ENCODE measurements at places on chromosomes 11 and 22.

DNA sequence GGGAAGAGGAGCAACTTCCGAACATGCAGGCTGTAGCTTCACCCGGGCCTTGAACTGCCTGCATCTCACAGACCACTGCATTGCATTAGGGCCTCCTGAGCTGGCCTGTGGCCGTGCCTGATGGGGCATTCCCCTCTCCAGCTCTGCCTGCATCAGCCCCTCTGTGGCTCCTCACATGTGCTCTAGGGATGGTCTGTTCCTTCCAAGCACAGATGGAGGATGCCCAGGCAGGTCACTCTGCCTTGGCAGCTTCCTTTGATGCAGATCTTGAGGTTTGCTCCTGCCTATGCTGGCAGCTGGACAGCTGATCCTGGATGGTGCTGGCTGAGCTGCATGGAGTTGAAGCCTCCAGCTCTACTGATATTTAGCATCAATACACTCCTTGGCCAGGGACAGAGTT lies 28.5 kb downstream of the AMPD3 start:
- DNase-seq, result no peak

- no peak for DNase-seq
Observed at GRCh38 chr11:2835296-2835695, 50.3 kb downstream of the CDKN1C start.

DNA sequence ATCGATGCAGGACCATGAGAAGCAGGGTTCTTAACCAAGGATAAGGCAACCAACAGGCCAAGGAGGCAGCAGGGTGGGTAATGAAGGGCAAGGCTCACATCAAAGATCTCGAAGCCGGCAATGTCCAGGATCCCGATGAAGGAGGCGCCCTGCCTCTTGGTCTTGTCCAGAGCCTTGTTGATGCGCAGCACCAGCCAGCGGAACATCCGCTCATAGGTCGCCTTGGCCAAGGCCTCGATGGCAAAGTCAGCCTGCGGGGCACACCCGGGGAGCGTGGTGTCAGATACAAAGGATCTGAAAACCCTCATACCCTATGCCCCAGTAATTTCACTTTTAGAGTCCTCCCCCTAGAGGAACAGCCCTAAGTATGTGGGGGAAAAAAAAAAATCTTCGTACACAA lies 63.5 kb downstream of the APOL1 start:
- DNase-seq, result no peak

- no peak for DNase-seq
Observed at GRCh38 chr11:63517156-63517555, 11.3 kb downstream of the LGALS12 start.

DNA sequence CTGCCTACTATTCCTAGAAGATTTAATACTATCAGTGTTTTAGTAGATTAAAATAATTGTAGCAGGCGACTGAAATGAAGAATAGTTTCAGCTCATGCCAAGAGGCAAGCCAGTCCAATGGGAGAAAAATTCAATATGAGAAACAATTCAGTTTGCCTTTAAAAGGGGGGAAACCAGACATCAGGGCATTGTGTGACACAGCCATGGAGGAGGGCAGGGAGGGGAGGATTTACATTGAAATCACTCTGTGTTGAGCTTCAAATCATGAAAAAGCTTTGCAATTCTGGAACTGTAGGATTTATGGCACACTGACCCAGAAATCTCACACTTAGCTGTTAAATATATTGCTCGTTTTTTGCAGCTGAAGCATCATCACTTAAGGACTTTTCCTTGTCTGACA lies 4.6 kb downstream of the SLC1A2 start:
- no peak for DNase-seq

DNA sequence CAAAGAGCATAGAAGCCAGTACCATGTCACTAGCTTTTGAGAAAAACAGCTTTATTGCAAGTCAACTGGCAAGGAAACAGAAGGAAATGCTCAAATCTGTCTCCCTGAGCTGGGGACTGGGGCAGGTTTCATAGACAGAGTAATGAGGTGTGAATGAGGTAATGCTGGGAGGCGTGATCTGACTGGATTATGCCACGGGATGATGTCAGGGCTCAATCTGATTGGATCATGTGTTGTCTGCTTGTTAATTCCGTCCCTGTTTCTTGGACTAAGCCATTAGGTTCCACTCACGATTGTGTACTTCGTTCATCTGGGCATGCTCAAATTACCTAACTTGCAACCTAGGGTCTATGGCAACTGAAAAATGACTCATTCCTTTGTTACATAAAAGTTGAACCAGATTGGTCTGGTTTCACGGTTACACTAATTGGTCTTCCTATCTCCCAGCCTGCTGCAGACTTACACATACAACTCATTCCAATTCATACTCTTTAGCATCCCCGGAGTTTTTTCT lies 20.2 kb upstream of the OR10A5 start:
- no peak for DNase-seq

DNA sequence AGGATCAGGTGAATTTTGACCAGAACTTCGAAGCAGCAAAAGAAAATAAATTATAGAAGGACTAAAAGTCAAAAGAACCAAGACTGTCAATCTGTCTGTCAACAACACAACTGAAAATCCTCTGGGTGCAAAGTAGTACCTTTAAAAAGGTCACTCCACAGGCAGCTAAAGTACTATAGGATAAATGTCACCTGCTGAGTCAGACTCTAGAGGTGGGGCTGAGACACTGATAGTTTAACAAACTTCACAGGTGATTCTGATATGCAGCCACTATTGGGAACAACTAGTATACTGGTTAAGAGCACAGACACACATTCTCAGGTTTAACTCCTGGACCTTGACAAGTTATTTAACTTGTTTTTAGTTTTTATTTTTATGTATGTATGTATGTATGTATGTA lies 107.3 kb downstream of the FCHSD2 start:
- DNase-seq, result peak; percentile 11

DNA sequence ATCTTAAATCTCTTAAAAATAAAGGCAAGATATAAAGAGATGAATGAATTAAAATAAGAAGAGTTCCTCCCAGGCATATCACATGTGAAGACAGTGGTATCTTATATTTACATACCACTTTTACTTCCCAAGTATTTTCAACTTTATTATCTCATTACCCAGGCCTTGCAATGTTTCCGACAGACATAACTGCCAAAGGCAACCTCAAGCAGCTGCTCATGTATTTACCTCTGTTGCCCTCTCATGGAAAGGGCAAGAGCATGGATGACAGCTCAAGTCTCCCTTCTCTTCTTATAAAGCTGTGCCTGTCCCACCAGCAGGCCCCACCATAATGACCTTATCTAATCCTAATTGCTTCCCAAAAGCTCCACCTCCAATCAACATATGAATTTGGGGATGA lies 894.2 kb downstream of the NTM start:
- DNase-seq, result no peak

- no peak for DNase-seq
Observed at GRCh38 chr22:31122532-31123291, at the start of gene INPP5J. TSS of gene INPP5J (plus strand) at chr22:31122966. CDS start at chr22:31123015, 49 bp downstream.

DNA sequence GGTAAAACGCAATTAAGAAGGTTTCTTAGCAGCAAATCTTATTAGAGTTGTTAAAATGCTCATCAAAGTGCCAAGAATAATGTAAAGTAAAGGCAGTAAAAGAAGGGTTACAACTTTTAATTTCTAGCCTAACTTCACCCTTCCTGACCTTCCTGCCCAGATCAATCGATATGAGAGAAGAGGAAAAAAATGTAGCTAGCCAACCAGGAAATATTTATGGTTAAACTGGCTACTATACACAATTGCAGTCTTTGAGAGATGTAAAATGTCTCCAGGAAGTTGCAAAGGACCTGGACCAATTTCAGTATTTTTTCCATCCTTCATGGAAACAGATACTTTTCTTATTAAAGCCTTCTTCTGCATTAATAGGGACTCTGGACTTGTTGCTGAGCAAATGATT lies 141.8 kb upstream of the CCDC90B start:
- DNase-seq, result no peak

DNA sequence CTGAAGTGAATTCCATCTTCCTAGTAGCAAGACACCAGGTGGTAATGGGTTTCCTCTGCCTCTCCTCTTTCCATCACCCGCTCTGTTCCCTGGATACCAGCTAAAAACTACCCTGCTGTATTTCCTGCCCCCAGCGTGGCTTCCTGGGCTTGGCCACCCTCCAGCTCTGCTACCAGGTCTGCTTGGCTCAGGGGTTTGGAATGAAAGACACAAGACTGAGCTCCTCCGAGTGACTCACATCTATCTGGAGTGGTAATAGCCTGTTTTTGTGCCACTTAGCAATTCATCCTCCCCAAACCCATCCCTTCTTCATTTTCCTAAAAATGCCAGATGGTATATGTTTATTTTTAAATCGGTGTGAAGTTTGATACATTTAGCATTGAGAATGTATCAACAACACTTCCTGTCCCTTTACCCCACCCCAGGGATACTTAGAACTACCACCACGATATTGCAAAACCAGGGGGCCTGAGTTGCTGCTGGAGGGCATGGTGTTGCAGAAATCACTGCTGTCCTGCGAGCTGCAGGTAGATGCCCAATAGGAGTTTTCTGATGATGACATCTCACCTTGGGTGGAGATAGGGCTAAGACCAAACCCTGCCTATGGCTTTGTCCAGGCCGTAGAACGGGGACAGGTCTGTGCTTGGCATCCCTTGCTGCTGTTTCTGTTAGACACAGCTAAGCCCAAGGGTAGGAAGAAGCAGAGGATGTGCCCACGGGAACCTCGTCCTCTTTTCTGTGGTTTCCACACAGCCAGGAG lies 7.5 kb upstream of the MICAL3 start:
- DNase-seq, result no peak

DNA sequence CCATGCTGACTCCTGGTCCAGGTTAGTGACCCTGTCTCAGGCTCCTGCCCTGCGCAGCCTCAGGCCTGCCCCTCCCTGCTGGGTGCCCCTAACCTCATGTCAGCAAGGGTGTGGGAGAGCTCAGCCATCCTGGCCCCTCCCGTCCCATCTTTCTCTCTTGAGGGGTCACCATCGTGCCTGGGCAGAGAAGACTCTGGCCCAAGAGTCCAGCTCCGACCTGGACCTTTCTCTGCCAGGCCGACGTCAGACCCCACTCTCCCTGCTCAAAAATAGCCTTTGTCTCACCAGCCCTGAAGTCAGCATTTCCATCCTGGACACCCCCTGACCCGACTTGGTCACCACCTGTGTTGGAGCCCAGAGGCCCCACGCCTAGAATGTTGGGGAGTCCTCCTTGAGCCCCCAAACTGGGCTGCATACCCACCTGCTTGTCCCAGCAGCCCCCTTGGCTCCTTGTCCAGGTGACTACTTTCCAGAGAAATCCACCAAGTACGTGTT lies 4.9 kb downstream of the SCGB1C1 start:
- DNase-seq, result peak; percentile 8

DNA sequence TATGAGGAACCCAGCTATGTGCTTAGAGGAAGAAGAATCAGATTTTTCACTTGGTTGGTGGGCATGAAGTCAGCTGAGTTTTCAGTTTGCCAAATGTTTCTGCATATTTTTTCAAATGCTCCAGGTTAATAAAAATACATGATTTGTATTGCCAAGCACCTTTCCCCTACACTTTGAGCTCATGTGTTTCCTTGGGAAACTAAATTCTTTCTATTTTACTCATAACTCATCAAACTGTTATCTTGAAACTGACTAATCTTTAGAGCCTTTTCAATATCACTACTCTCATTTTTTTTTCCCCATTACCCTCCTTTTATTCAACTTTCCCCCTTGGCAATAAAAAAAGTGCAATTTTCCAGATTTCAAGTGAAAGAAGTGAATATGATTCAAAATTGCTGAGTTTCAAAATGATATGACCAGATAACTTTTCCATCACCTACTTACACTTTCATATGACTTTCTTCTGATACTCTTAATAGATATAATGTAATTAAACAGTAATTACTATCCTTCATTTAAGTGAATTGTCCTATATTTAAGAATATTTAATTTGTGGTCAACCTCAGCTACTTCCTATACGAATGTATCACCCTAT lies 91.9 kb upstream of the SOX6 start:
- no peak for DNase-seq

- DNase-seq, result no peak
Observed at GRCh38 chr11:100866453-100866852, 179.4 kb downstream of the ARHGAP42 start.

- DNase-seq, result no peak
Observed at GRCh38 chr11:96052921-96053651, 129.2 kb upstream of the MTMR2 start.

- DNase-seq, result no peak
Observed at GRCh38 chr11:72583616-72584292, 90.5 kb downstream of the PDE2A start.

- no peak for DNase-seq
Observed at GRCh38 chr11:74307434-74307833, 4.0 kb downstream of the P4HA3 start.

DNA sequence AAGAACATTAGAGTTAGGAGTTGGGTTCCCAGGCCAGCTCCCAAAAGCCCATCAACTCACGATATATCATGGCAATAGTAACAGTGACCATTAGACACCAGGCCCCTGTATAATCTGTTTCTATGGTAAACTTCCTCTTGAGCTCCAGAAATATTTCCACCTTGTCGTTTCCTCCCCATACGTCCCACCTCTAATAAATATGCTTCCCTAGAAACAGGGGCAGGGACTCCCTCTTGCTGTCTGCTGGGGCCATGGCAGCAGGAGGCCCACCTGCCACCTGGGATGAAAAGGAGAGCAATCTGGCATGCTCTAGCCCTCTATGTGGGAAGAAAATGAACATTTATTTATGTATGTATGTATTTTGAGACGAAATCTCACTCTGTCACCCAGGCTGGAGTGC lies 32.2 kb upstream of the AMOTL1 start:
- DNase-seq, result no peak

GRCh38 chr22:36445158-36445668 lies 36.2 kb downstream of the TXN2 start:
- no peak for DNase-seq

GRCh38 chr11:45724153-45724552 lies 58.7 kb upstream of the CHST1 start:
- DNase-seq, result no peak

DNA sequence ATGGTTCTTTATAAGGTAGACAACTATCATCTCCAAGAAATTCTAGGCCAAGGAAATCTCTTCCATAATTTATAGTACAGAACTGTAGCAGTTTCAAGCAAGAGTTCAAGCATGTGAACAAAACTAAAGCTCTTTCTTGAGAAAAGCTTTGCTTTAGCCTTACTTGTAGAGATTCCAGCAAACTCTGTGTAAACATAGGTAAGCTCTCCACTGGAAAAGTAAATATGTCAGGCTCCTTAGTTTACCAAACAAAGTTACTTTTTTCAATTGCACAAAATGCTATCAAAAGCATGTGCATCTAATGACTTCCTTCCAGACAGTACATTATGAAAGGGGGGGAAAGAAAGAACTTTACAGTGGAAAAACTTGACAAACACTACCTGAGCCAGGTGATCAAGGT lies 125.0 kb downstream of the SIK3 start:
- DNase-seq, result no peak

- no peak for DNase-seq
Observed at GRCh38 chr11:86159581-86159891, 85.0 kb upstream of the EED start.

All from CD4-positive, alpha-beta T cell treated with Interleukin-4 for 1 hour (primary cell).